Hippocampal formation (tissue), 2 donors: ENCODE measurements at places on chromosomes 2 and 18.

DNA sequence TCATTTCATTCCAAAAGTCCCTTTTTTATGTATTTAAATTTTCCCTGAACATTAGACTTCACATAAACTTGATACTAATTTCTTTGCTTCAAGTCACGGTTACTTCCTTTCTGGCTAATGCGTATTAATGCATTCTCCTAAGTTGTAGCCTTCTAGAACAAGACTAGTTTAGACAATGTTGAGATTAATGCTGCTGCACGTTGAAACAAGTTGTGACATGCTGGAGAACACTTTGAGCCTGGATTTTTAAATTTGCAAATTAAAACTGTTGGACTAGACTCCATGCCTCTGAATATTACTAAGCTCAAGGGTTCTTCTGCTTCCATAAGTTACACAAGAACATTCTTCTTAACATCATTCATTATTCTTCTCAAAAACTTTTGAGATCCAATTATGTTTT, 29.1 kb downstream of the ID2 start:
- no peak for DNase-seq

DNA sequence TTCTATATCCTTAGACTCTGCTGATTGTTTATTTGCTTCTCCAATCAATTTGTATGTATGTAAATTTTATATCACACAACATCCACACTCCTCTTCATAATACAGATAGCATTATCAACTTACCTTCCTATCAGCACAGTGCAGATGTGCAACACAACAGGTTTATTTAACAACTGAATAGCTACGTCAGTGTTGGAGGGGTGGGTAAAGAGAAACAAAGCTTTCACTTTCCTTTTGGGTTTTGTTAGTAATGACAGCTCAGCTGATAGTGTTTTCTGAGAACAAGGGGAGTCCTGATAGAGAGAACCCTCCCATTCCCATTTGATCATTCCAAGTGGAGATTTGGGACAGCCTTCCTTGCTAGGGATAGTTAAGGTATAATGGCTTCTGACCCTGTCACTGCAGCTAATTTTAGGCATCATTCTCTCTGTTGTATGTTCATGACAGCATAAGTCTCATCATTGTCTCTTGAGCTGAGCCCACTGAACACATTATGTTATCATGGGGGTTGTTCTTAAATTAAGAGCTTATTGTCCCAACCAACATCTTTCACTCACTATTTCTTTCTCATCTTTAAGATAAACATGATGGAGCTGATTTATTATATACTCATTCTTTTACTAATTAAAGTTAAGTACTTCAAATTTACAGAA, 227.7 kb downstream of the GPD2 start:
- DNase-seq = no peak

- DNase-seq = no peak
Measured at GRCh38 chr2:38298539-38298938, 78.5 kb downstream of the ATL2 start.

DNA sequence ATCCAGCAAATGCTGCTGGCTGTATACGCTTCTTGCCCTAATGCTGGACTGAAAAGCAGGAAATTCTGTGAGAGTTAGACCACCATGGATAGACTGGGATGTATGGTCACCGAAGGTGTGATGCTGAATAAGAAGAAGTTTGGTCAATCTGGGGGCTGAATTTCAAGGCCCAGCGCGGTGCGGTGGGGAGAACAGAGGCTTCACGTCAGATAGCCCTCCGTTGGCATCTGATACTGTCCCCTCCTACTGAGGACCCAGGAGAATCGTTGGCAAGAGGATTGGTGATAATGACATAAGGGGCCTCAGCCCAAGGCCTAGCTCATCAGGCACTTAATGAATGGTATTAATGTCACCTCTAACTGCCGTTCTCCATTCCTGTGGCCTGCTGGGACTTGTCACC, 97.3 kb upstream of the ST3GAL5 start:
- DNase-seq = no peak

GRCh38 chr18:79882522-79883241, 68.8 kb downstream of the SLC66A2 start:
- DNase-seq = no peak

- DNase-seq = no peak
Measured at GRCh38 chr2:105243961-105244360, 2.4 kb downstream of the GPR45 start.

- DNase-seq = no peak
Measured at GRCh38 chr2:111712361-111712760, 171.6 kb downstream of the ANAPC1 start.
